HFFc6 (cell line): ENCODE measurements at places on chromosomes 11 and 22. TPM values are rescaled to one million over a fixed set of nuclear protein-coding genes. Genes with fewer than 3 reads are reported as not detected.

GRCh38 chr11:76834151-76834550, 26.6 kb upstream of the ACER3 start:
- DNase-seq: no peak

GRCh38 chr22:38461414-38462081, 6.3 kb upstream of the KDELR3 start:
- DNase-seq: peak; percentile 76

VSIG10L2 gene
- total RNA-seq: not detected in 3 replicates

FUT4 gene
- total RNA-seq: 0.90 to 3.1 TPM (median 1.1 TPM) in 3 replicates

GRCh38 chr11:114970927-114971645, 292.8 kb downstream of the NXPE2 start:
- no peak for DNase-seq

SLC35F2 gene
- total RNA-seq: 6.5 and 8.5 TPM in 2 replicates

TNNT3 gene
- not detected in 3 replicates for total RNA-seq

C11orf52 gene
- total RNA-seq: 0.40 to 0.53 TPM (median 0.46 TPM) in 3 replicates

DNA sequence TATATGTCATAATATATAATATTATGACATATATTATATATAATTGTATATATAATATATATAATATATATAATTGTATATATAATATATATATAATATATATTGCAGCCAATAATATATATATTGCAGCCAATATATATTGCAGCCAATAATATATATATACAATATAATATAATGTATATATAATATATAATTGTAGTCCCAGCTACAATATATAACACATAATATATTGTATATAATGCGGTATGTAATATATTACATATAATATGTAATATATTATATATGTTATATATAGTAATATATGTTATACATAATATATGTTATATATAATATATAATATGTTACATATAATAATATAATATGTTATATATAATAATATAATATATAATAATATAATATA, 5.8 kb upstream of the CELF1 start:
- no peak for DNase-seq

GRCh38 chr11:107991868-107992414, 16.8 kb upstream of the CUL5 start:
- DNase-seq: no peak

GRCh38 chr11:2249189-2249916, 21.0 kb downstream of the ASCL2 start:
- no peak for DNase-seq

DNA sequence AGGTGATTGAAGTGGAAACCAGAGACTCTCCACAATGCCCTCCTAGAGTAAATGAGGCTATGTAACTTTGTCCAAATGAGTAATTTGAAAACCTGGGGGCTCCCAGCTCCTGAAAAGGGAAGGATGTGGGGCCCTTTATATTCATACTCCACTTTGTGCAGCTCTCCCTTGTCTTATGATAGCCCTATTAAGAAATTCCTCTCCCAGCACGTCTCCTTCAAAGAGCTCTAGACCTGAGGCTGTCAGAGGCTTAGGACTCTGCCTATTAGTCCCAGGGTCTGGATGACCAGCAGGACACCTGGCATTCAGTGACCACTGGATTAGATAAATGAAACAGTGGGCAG, 2.1 kb downstream of the SLC43A1 start:
- no peak for DNase-seq

DNA sequence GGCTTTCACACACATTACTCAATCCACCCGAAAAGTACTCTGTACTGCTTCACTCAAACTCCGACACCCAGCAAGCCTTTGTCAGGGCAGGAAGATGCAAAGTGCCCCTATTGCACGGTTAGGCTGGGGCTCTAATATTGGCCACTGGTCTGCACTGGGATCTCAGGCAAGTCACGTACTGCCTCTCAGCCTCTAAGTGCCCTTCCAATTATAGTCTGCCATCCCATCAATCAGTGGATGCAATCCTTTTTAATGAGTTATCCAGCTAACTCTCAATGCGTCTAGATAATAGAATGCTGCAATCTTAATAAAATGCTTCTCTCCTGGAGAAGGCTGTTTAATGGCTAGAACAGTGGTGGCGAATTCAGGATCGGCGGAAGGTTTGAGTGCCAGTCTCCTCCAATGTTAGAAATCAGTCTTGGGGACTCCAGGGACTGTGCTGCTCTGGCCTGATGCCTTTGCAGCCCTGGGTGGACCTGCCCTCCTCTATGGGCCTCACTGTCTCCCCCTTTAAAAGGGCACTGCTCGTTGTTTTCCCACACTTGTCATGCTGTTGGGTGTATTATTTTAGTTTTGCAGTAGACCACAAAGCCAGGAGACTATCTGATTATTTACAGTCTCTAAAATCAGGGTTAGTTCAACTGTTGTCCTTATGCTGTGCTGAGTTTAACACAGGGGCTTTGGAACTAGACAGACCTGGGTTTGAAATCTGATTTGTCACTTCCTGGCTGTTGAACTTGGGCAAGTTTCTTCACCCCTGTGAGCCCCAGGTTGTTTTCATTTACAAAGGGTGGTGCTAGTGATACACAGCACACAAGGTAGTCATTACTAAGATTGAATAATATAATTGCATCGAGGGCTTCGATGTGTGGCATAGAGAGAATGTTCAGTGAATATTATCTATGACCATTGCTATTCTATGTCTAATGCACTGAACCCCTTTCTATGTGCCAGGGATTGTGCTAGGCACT, 36.7 kb downstream of the CLMP start:
- DNase-seq: no peak

DNA sequence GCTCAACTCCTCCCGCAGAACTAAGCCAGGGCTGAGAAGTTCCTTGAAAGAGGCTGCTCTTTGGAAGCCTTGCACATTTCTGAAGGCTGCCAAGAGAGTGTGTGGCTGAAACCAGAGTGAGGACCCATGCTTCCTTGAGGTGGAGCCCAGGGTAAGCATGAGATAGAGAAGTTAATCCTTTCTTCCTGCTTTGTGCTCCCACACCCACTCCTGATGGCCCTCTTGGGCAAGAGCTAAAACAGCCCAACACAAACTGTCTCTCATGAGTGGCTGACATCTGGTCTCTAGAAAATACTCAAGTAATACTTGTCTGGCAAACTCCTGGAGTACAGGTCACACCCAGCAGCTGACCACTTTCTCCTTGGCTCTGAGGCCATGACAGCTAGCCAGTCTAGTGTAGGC, 523.7 kb downstream of the INSC start:
- DNase-seq: no peak

DERL3 gene
- 0.21 to 0.72 TPM (median 0.46 TPM) in 3 replicates for total RNA-seq

DNA sequence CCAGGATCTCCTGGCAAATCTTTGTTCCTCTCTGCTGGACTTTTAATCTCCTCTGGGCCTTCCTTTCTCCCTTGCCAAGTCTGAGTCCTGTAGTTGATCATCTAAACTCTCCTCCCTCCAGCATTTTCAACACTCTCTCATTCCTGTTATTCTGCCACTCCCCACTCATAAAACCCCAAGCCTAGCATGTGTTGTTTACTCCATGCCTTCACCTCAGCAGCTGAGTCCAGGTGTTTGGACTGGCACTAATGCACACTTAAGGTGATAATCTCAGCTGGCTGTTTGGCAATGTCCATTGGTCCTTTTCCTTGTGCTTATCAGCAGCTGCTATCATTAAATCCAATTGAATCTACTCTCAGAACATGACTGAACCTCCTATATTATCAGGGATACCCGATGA, 876.8 kb upstream of the TENM4 start:
- no peak for DNase-seq
